ENCODE measurements at places on chromosomes 16 and 17. TPM values are rescaled to one million over a fixed set of nuclear protein-coding genes. Genes with fewer than 3 reads are reported as not detected.

DNA sequence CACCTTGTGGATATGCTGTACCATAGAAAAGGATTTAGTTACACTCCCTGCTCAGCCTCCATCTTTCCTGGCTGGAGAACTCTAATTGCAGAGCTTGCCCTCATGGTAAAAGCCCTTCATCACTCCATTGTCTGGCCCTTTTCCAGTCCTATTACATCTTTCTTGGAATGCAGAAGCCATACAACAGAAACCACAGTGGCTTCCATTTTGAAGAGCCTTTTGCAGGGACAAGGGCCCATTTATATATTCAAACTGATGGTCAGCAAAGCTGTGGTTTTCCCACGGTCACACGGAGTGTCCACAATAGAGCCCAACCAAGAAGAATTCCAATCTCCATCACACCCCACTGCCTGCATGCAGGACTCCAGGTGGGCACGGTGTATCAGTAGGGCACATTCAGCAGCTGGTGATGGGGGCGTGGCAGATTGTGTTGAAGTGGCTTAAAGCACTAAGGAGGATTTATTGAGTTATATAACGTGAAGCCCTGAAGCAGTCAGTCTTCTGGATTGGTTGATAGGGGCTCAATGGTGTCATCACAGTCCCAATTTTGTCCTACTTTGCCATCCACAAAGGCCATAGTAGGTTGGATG, 20.3 kb downstream of the COPRS start:
- no peak for DNase-seq
- H3K36me3 ChIP-seq = no peaks in the 10 kb centered on the region
- peaks cover 20% of the 10 kb centered on the region for H3K4me1 ChIP-seq
- no peaks in the 10 kb centered on the region for H3K27me3 ChIP-seq
- H3K27ac ChIP-seq = no peak overlapping the region

WNT3 gene
- 4.2 TPM for total RNA-seq

METTL2A gene
- 20.1 TPM for total RNA-seq

GRCh38 chr17:58192612-58193011, at the start of gene EPX:
Gene EPX, plus strand, starts transcription at chr17:58192726. Its CDS starts 121 bp downstream, at chr17:58192847.
- no peaks in the 10 kb centered on the region for H3K27me3 ChIP-seq
- H3K36me3 ChIP-seq = no peaks in the 10 kb centered on the region
- H3K27ac ChIP-seq = no peak within 1 kb of the TSS
- no peak within 1 kb of the TSS for H3K4me3 ChIP-seq
- H3K4me1 ChIP-seq = no peaks in the 10 kb centered on the region

C16orf86 gene
- 5.3 TPM for total RNA-seq

CFAP52 gene
- total RNA-seq = 19.9 TPM

GRCh38 chr16:71373073-71373472, 14.6 kb downstream of the CALB2 start:
- H3K27me3 ChIP-seq = no peaks in the 10 kb centered on the region
- no peaks in the 10 kb centered on the region for H3K4me1 ChIP-seq
- no peaks in the 10 kb centered on the region for H3K36me3 ChIP-seq

ITGAX gene
- total RNA-seq = 136 TPM

GRCh38 chr17:68289936-68290267, 1.0 kb downstream of the SLC16A6 start:
- H3K36me3 ChIP-seq = no peaks in the 10 kb centered on the region
- no peak for DNase-seq
- peaks cover 28% of the 10 kb centered on the region for H3K4me1 ChIP-seq
- no peak overlapping the region for H3K4me3 ChIP-seq
- H3K27ac ChIP-seq = peak overlapping the region; percentile 88

DNA sequence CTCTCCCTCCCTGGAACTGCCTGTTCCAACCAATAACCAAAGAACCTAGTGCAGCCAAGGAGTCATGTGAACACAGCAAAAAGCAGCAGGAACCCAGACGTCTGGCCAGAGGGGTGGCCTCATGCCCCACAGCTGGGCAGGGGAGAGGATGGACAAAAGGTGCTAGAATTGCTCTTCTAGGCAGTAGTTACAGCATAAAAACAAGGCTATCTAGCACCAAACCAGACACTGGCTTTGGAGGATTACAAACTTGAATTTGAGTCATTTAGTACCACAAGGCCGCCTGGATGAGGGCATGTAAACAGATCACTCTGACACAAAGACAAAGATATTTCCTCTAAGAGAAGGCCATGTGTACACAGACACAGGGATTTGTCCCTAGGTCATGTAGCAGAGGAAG, 423.3 kb upstream of the MAF start:
- no peak overlapping the region for H3K4me3 ChIP-seq
- no peak overlapping the region for H3K27ac ChIP-seq
- DNase-seq = no peak

- no peak overlapping the region for H3K4me3 ChIP-seq
- H3K4me1 ChIP-seq = peaks cover 54% of the 10 kb centered on the region
- H3K27ac ChIP-seq = peak overlapping the region; percentile 91
- no peaks in the 10 kb centered on the region for H3K27me3 ChIP-seq
Observed at GRCh38 chr16:11781773-11782172, 15.3 kb downstream of the ZC3H7A start.

DNA sequence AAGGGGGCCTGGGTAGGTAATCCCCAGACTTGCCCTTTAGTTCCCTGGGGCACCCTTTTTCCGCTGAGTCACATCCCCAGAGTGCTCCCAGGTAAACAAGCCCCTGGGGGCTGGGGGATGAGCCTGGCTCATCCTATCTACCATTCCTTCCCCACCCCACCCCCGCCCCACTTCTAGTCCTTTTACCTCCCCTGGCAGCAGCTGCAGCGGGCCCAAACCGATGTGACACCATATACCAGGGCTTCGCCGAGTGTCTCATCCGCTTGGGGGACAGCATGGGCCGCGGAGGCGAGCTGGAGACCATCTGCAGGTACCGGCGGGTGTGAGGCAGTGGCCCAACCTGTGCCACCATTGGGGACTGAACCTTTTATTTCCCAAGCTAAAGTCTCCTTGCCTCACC, 860 bp downstream of the NRN1L start:
- H3K27me3 ChIP-seq = no peaks in the 10 kb centered on the region
- DNase-seq = no peak
- H3K27ac ChIP-seq = peak overlapping the region; percentile 1
- no peak overlapping the region for H3K4me3 ChIP-seq

- DNase-seq = no peak
- H3K27ac ChIP-seq = no peak overlapping the region
- H3K4me3 ChIP-seq = no peak overlapping the region
Observed at GRCh38 chr16:8087597-8088289, 502.6 kb downstream of the TMEM114 start.

DNA sequence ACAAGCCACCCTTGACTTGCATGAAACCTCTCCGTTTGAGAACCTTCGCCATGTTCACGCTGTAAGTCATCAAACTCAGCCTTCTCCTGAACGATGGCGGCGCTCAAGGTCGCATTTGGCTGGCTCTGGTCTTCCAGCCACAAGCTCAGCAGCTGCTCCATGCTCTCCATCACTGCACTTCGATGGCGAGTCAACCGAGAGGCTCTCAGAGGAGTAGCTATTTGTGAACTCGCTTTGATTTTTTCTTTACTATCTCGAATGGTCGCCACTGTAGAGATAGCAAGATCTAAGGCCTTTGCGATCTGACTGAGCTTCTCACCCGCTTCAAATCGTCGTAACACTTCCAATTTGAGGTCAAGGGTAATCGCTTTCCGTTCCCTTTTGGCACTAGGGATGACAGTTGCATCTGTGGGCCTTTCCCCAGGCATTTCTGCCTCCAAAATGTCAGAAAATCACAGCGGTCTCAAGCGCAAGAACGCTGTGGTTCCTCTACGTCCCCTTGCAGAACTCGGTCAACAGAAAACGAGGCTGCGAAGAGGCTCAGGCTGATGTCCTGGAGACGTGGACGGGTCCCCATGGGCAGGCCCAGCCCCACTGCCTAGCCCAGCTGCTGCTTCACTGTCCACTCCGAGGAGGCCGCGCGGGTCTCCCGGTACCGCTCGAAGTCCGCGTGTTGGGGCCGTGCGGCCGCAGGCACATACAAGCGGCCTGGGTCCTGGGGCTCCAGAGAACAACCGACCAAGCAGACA, 23.1 kb downstream of the DEF8 start:
- H3K4me1 ChIP-seq = peaks cover 24% of the 10 kb centered on the region
- H3K27me3 ChIP-seq = no peaks in the 10 kb centered on the region
- no peaks in the 10 kb centered on the region for H3K36me3 ChIP-seq
- peak overlapping the region; percentile 96 for H3K27ac ChIP-seq
- H3K4me3 ChIP-seq = peak overlapping the region; percentile 70

GRCh38 chr16:77402672-77403071, 32.2 kb downstream of the ADAMTS18 start:
- no peaks in the 10 kb centered on the region for H3K36me3 ChIP-seq
- no peak overlapping the region for H3K27ac ChIP-seq
- no peak for DNase-seq

DNA sequence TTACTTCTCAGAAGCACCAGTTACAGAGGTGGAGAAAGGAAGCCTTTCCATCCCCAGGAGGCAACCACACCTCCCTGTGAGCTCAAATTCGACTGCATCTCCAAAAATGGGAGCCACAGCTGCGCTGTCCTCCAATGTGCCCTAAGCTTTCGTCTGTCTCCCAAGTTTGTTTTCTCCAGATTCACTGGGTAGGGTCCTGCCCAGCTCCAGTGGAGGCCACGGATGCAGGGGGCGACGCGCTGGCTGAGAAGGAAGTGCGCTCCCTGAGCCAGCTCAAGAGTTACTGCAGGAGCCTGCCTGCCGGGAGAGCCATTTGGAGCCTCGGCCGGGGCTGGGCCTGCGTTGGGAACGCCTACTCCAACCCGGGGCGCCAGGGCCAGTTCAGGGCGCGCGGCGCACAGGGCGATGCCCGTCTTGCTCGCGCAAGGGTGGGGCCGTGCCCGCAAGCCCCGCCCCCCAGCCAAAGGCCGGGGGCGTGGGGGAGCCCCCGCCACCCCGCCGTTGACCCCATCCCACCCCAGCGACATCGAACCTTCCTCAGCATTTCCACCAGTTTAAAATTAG, 19.5 kb downstream of the SIAH1 start:
- peak; percentile 98 for DNase-seq
- peak overlapping the region; percentile 93 for H3K27ac ChIP-seq
- H3K4me1 ChIP-seq = peaks cover 65% of the 10 kb centered on the region
- peak overlapping the region; percentile 61 for H3K4me3 ChIP-seq

- H3K27ac ChIP-seq = no peak overlapping the region
- no peaks in the 10 kb centered on the region for H3K36me3 ChIP-seq
- H3K4me1 ChIP-seq = no peaks in the 10 kb centered on the region
- no peak overlapping the region for H3K4me3 ChIP-seq
- no peaks in the 10 kb centered on the region for H3K27me3 ChIP-seq
- no peak for DNase-seq
Observed at GRCh38 chr16:79294568-79294967, 306.0 kb downstream of the MAF start.

DNA sequence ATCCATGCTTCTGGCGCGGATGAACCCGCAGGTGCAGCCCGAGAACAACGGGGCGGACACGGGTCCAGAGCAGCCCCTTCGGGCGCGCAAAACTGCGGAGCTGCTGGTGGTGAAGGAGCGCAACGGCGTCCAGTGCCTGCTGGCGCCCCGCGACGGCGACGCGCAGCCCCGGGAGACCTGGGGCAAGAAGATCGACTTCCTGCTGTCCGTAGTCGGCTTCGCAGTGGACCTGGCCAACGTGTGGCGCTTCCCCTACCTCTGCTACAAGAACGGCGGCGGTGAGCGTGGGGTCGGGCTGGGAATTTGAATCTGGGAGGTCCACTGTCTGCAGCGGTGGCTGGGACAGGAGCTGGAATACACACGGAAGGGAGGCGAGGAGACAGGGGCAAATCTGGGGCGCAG, 904 bp downstream of the SLC6A2 start:
- H3K36me3 ChIP-seq = no peaks in the 10 kb centered on the region
- peaks cover 16% of the 10 kb centered on the region for H3K27me3 ChIP-seq
- H3K4me3 ChIP-seq = no peak overlapping the region

DNA sequence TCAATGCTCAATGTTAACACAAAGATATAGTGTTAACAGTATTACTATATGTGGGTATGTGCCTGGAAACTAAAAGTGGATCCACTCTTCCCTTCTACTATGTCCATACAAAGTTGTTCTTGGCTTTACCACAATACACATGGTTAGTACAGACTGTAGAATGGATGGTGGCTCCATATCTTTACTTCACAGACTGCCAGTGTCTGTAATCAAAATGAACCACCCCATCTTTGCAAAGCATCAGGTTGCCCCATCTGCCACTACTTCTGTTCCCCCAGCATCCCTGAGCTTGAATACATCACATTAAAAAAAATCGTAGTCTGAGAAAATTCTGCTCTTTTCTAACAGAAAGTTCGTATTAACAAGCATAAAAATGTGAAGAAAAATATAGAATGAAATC, 30.0 kb downstream of the USP32 start:
- no peaks in the 10 kb centered on the region for H3K36me3 ChIP-seq
- H3K27ac ChIP-seq = no peak overlapping the region
- no peaks in the 10 kb centered on the region for H3K27me3 ChIP-seq
- no peak for DNase-seq

LRRC36 gene
- 15.8 TPM for total RNA-seq

DNA sequence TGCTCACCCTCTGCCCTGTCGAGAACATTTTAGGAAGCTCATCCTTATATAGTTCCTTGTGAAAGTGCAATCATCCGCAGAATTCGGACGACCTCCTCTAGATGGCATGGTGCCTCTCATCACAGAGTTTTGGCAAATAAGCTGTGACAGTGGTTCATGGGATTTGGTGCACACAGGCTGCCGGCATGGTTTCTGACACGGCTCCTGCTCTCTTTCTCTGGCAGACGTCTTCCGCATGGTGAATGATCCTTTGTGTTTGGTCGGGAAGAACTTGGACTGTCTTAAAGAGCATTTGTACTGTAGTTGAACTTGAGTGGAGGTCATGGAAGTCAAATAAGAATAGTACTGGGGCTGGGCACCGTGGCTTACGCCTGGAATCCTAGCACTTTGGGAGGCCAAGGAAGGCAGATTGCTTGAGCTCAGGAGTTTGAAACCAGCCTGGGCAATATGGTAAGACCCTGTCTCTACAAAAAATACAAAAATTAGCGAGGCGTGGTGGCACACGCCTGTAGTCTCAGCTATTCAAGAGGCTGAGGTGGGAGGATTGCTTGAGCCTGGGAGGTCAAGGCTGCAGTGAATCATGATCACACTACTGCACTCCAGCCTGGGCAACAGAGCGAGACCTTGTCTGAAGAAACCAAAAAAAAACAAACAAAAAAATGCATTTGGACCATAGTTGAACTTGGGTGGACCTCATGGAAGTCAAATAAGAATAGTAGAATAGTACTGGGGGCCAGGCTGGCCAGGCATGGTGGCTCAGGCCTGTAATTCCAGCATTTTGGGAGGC, 34.7 kb upstream of the NAT9 start:
- DNase-seq = no peak
- peaks cover 10% of the 10 kb centered on the region for H3K36me3 ChIP-seq
- no peaks in the 10 kb centered on the region for H3K27me3 ChIP-seq
- H3K27ac ChIP-seq = no peak overlapping the region
- peaks cover 40% of the 10 kb centered on the region for H3K4me1 ChIP-seq
- H3K4me3 ChIP-seq = no peak overlapping the region

DNA sequence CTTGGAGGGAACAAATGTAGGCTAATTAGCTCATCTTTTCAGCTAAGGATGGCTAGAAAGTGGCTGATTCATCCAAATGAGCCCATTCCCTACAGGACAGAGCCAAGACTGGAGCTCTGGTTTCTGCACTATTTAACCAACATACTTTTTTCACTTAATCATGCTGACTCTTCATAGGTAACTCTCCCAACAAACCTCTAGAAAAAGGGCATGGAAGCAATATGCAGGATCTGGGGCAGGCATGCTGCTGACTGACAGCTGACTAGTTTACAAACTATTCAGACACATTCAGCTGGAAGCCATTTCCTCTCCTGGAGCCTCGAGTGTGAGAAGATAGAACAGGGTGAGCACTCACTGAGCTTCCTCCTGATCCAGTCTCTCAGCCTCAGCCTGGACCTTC, 6.2 kb downstream of the BECN1 start:
- no peaks in the 10 kb centered on the region for H3K27me3 ChIP-seq
- no peak overlapping the region for H3K4me3 ChIP-seq
- no peak overlapping the region for H3K27ac ChIP-seq
- peaks cover 72% of the 10 kb centered on the region for H3K36me3 ChIP-seq
- H3K4me1 ChIP-seq = peaks cover 7% of the 10 kb centered on the region

FBXW10 gene
- not detected for total RNA-seq

SLC9A5 gene
- 3.1 TPM for total RNA-seq

TAT gene
- total RNA-seq = 0.39 TPM

Data from upper lobe of left lung (tissue), 6 donors.